ENCODE measurements at places on chromosomes 2 and 18.

DNA sequence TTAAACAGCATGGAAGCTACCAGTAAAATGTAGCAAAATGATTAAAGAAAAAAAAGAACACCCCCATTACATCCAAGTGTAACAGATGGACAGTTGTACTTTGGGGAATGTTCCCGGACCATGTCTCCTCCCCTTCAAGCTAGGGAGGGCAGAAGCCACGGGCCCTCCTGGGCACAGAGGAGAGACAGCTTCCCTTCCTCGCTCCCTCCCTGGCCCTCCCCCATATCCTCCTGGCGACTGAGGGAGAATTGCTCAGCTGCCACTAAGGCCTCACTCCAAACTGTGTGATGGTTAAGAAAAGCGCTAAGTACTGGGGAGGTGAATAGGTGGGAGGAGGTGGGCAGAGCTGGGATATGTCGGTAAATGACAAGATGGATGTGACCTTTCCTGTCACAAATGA, 358.0 kb downstream of the HRH4 start:
- no peak for DNase-seq

DNA sequence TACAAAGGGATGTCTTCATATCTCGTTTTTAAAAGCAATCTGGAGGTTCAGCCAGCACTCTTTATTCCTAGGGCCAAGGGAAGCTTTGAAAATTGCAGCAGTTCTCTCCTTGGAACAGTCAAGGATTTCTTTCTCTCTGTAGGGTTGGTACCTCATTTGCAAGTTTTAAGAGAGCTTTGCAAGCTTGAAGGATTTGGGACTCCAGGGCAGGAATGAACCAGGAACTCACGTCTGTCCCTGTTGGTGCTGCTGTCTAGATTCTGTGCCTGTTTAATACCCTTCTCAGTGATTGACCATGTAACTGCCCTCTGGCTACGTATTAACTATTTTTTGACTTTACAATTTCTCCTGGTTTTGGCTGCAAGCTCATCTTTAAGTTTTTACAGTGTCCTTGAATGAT, 262.5 kb upstream of the ST6GAL2 start:
- no peak for DNase-seq

DNA sequence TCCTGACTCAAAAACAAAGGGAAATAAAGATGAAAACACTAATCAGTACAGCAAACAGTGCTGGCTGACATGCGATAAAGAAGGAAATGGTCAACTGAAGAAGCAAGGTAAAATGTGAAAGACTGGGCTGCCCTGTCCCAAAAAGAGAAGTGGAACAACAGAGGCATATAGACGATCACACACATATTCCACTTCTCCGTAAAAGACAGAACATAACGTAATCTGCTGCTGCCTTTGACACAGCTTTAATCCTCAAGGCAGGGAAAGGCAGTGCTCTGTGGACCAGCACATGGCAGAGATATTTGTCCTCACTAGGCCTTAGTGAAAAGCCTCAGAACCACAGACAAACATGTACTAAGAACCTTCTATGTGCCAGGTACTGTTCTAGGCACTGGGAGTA, 24.3 kb upstream of the REL start:
- no peak for DNase-seq

- peak; percentile 94 for DNase-seq
These were observed 87.4 kb downstream of the GAREM1 start for GRCh38 chr18:32383050-32383819.

GRCh38 chr2:107932979-107933378, 53.3 kb upstream of the SLC5A7 start:
- DNase-seq, result no peak

DNA sequence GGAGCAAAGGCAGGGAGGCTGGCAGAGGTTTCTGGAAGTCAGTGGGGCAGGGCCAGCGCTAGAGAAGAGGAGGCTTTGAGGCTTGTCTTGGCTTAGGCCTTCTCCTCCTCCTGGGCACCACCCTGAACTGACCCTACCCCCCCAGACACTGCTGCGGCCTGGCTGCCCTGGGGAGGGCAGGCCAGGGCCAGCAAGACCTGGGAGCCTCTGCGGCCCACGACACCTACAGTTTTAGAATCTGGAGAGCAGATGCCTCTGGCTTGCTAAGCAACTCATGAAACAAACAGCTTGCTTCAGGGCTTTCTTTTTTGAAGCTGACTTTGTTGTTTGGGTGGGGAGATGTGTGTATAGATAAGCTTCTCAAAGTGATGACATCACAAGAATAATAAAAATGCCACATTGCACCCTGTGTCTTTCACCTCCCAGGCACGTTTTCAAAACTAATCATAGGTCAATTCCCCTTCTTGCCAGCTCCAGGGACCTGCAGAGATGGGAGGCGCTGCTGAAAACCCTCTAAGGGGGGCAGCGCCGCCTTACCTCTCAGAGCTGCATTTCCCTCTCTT, 46.2 kb upstream of the SMAD7 start:
- no peak for DNase-seq

DNA sequence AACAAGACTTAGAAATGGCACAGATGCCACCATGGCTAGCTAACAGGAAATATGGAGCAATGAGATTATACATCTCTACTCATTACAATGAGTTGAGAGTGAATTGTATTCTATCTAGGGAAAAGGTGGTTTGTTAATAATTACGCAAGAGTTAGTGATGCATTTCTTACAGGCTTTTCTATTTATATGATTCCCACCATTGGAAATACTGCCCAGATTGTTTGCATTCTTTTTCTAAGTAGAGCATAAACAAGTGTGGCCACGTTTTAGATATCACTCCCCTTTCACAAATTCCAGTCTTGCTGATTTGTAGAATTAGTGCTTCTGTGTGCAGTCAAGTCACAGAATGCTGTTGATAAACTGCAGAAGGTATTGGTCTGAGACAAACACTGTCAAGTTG, 56.6 kb downstream of the ZNF804A start:
- no peak for DNase-seq

- DNase-seq, result no peak
These were observed 101.1 kb upstream of the LPIN2 start for GRCh38 chr18:3114026-3114425.

DNA sequence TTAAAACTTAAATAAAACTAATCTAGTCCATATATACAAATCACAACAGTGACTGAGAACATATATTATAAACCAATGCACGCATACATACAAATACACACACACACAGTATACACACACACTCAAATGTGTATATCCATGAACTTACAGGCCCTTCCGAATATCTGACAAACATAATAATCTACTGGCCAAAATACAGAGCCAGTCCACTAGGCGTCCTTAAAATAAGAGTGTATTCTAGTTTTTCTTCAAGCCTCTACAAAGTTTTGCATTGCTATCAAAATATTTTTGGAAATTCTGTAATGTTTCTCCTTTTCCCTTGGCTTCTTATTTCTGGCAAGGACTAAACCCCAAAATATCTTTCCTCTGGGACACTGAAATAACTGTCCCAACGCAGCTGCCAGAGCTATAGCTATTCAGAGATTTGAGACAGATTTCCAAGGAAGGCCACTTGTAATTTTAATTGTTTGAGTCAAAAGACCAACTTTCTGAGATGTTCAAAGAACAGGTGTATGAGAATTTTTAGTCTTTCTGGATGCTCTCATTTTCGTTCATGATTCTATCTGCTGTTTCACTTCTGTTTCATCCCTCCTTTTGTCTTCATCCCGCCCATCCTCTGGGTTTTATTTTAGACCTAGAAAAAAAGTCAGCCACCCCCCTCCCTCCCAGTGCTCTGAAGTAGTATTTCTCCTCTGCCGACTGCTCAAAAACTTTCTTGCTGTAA, 24.1 kb upstream of the SP3 start:
- no peak for DNase-seq

- DNase-seq, result no peak
These were observed 142.2 kb downstream of the SP3 start for GRCh38 chr2:173822889-173823542.

DNA sequence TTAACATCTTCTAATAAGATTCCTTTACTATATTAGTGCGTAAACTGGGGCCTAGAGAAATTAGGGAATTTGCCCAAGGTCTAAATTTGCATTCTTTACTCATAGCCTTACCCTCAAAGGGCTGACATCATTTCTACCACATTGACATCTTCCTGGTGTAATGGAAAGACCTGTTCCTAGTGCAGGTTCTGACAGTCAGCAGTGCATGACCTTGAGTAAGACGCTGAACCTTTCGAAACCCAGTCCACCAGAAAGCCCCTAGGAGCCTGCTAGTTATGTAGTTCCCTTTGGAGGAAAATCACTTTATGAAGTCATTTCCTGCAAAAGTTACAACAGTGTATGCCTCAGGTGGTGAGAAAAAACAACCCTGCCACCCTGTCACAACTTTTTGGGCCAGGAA, 388.3 kb downstream of the TNS1 start:
- DNase-seq, result no peak

GRCh38 chr18:26448714-26449159, 99.6 kb downstream of the KCTD1 start:
- no peak for DNase-seq

- no peak for DNase-seq
These were observed 16.0 kb upstream of the RPE start for GRCh38 chr2:209986415-209986814.

DNA sequence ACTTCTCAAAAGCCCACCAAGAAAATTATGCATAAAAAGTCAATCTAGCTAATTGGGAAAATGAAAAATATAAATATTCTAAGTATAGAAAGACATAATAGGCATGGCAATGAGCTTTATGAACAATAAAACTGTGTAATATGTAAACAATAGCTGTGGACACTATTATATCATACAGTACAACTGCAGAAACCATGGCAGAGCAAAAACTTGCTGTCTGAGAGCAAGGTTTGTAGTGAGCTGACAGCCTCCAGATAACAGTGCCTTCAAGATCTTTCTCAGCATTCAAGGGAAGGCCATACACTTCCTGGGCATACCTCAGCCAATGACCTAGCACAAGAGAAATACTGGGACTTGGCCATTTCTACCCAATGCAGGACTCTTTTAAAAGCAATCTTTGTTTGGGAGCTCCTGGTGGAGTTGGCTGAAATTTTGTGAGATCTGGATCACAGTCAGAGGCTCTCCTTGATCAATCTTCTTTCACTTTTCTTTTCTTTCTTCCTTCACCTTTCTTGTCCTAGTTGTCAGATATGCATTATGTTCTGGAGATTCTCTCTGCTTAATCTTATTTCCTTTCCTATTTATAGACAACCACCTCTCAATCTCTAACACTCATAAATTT, 427.2 kb upstream of the UBE2E3 start:
- DNase-seq, result no peak

- no peak for DNase-seq
These were observed 2.0 kb downstream of the RAPH1 start for GRCh38 chr2:203532957-203533658.

- no peak for DNase-seq
These were observed 26.5 kb downstream of the KIF1A start for GRCh38 chr2:240793313-240794177.

DNA sequence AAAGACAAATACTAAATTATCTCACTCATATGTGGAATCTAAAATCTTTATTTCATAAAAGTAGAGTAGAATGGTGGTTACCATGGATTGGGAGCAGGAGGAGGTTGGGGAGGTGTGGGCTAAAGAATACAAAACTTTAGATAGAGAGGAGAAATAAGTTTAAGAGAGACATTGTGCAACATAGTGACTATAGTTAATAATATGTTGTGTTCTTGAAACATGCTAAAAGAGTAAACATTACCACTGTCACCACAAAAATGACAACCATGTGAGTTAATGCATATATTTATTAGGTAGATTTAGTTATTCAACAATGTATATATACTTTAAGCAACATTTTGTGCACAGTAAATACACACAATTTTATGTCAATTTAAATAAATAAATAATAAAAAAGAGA, 128.5 kb upstream of the COL3A1 start:
- no peak for DNase-seq

DNA sequence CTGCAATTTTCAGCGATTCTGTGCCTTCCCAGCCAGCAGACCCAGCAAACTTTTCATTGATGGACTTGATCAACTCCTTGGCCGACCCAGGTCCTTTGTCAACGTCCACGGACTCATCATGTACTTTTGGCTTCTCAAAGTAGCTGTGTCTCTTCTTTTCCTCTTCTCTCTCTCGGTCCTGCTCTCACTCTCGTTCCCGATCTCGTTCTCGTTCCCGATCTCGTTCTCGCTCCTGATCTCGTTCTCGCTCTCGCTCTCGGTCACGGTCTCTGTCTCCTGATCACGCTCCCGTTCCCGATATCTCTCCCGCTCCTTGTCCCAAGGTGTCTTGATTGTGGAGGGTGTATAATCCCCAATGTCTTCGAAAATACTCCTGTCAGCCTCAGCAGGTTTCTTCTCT, 219.5 kb upstream of the FANCL start:
- DNase-seq, result no peak

- no peak for DNase-seq
These were observed 116.8 kb downstream of the MSH2 start for GRCh38 chr2:47519604-47520301.

DNA sequence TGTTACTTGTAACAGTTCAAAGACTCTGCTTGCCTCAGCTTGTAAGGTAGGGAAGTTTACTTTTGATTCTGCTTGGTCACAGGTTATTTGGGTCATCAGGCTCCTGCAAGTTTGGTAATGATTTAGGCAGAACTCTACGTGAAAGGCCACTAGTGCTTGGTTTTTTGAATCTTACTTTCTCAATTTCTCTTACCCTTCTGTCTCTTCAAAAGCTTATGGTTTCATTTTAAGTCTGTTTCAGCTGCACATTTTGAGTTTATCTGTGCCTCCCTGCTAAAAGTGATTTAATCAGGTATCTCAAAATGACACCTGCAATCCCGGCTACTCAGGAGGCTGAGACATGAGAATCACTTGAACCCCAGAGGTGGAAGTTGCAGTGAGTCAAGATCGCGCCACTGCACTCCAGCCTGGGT, 26.3 kb upstream of the MOCOS start:
- DNase-seq, result no peak

DNA sequence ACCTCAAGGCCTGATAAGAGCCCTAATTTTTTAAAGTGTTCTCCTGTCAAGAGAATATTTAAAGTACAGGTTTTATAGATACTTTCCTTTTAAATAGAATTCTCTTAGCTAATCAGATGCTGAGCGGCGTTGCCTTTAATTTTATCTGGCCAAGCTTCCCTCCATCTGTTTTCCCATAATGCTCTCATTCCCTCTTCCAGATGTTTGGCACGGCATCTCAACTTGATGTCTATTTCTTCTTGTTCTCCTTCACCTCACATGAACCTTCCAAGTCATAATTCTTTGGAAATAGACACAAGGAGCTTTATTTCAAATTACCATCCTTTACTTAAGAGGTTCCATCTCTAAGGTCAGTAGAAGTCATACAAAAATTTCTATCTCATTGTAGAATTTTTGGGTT, 76.1 kb upstream of the CPO start:
- no peak for DNase-seq
